ENCODE measurements at places on chromosomes 6 and 20. TPM values are rescaled to one million over a fixed set of nuclear protein-coding genes. Genes with fewer than 3 reads are reported as not detected.

BNIP5 gene
- total RNA-seq: not detected

TRIM31 gene
- not detected for total RNA-seq

ECT2L gene
- not detected for total RNA-seq

TBC1D32 gene
- total RNA-seq: 6.6 TPM

ZC2HC1B gene
- total RNA-seq: not detected

MBOAT1 gene
- 11.6 TPM for total RNA-seq

RPS6KA2 gene
- 4.7 TPM for total RNA-seq

CRYBG1 gene
- 32.3 TPM for total RNA-seq

FAM83C gene
- not detected for total RNA-seq

WFDC5 gene
- total RNA-seq: not detected

FAM83D gene
- total RNA-seq: 13.2 TPM

CDS2 gene
- total RNA-seq: 57.3 TPM

CDSN gene
- total RNA-seq: not detected

POU5F1 gene
- not detected for total RNA-seq

FILIP1 gene
- not detected for total RNA-seq

PLEKHG1 gene
- total RNA-seq: 8.8 TPM

HCK gene
- total RNA-seq: 0.53 TPM

SLC22A23 gene
- total RNA-seq: 0.39 TPM

CABLES2 gene
- total RNA-seq: 8.6 TPM

Data from CD8-positive, alpha-beta memory T cell (primary cell).